ENCODE measurements at places on chromosomes 7 and 10. TPM values are rescaled to one million over a fixed set of nuclear protein-coding genes. Genes with fewer than 3 reads are reported as not detected.
A peak's percentile ranks its signal among the peaks of the same experiment; 100 is the strongest.

- peaks cover 2% of the 10 kb centered on the region for H3K27me3 ChIP-seq
Observed at GRCh38 chr7:42883950-42884349, 27.9 kb downstream of the C7orf25 start.

Gene LIPN
- total RNA-seq, result not detected

GRCh38 chr7:127035203-127035849 is 217.4 kb downstream of the GRM8 start:
- H3K4me3 ChIP-seq, result no peak overlapping the region
- H3K27ac ChIP-seq, result no peak overlapping the region
- H3K4me1 ChIP-seq, result no peaks in the 10 kb centered on the region
- H3K36me3 ChIP-seq, result no peaks in the 10 kb centered on the region

Gene CD36
- not detected for total RNA-seq

- H3K27ac ChIP-seq, result no peak overlapping the region
- H3K36me3 ChIP-seq, result no peaks in the 10 kb centered on the region
- H3K4me3 ChIP-seq, result no peak overlapping the region
- no peaks in the 10 kb centered on the region for H3K27me3 ChIP-seq
- H3K4me1 ChIP-seq, result no peaks in the 10 kb centered on the region
- no peak for DNase-seq
Observed at GRCh38 chr10:83522881-83523386, 616.4 kb upstream of the GHITM start.

GRCh38 chr7:156005202-156005691 is 193.0 kb upstream of the SHH start:
- peaks cover 18% of the 10 kb centered on the region for H3K27me3 ChIP-seq
- DNase-seq, result no peak
- no peak overlapping the region for H3K27ac ChIP-seq

Gene AKR1B15
- not detected for total RNA-seq

Gene TMEM209
- total RNA-seq, result 57.0 TPM

DNA sequence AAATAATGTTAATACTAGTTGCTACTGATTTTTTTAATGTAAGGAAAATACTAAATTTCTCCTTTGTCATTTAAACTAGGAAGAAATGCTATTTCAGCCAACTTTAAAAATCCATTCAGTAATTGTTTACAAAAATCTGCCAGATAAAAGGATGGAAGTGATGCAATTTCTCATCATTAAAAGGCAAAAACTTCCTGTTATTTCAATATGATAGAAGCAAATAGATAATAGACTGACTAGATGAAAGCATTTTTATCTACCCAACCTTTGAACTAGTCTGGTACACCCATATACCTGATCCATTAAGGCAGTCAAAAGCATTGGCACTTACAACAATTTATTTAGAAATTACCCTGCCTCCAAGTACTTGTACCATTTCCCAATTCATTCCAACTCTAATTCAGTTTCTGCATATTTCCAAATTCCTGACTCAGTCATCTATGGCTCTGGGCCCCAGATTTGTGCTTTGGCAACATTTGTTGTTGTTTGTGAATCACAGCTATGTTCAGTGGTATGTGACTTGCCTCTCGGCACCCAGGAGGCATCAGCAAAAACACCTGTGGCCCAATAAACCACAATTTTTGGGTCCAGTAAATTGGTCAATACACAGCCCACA is 482.6 kb upstream of the SEMA3A start:
- no peaks in the 10 kb centered on the region for H3K27me3 ChIP-seq
- H3K36me3 ChIP-seq, result no peaks in the 10 kb centered on the region
- H3K27ac ChIP-seq, result no peak overlapping the region
- DNase-seq, result no peak

GRCh38 chr7:23346316-23346715 is 47.2 kb downstream of the MALSU1 start:
- peaks cover 27% of the 10 kb centered on the region for H3K4me1 ChIP-seq
- H3K4me3 ChIP-seq, result peak overlapping the region; percentile 62
- H3K27me3 ChIP-seq, result no peaks in the 10 kb centered on the region
- DNase-seq, result no peak
- H3K27ac ChIP-seq, result peak overlapping the region; percentile 78

GRCh38 chr7:42181566-42181965 is 55.4 kb downstream of the GLI3 start:
- no peak overlapping the region for H3K4me3 ChIP-seq
- no peak for DNase-seq
- H3K27me3 ChIP-seq, result peaks cover 2% of the 10 kb centered on the region
- H3K4me1 ChIP-seq, result no peaks in the 10 kb centered on the region
- no peaks in the 10 kb centered on the region for H3K36me3 ChIP-seq

Gene MORN4
- 5.3 TPM for total RNA-seq

DNA sequence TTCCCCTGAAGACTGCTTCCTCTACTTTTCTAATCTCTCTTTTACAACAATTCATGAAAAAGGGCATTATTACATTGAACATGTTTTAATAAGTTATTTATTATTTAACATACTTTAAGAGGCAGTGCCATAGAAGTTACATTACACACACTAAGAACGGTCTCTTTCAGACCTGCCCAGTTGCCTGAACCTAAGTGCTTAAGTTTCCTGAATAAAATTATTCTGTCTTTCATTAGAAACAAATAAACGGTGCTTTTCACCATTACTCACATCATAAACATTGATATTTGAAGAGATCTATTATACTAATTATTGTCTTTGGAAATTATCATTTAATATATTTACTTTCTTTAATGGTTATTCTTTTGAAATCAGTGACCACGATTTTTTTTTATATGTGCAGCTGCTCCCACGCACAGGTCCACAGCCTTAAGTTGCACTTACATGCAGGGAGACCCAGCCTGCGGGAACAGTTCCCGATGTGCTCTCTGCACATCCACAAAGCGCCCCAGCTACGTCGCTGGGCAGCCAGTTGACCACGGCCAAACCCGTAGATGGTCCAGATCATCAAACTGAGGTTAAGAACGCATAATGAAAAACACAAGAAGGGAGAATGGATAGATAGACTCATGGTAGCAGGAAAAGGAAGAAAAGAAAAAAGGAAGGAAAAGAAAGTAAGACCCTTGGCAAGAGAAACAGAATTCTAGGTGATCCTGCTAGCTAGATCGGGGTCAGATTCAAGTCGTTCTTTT is 437.0 kb upstream of the MGMT start:
- H3K27ac ChIP-seq, result no peak overlapping the region
- no peak for DNase-seq
- no peaks in the 10 kb centered on the region for H3K36me3 ChIP-seq
- H3K4me1 ChIP-seq, result peaks cover 6% of the 10 kb centered on the region
- H3K4me3 ChIP-seq, result no peak overlapping the region

DNA sequence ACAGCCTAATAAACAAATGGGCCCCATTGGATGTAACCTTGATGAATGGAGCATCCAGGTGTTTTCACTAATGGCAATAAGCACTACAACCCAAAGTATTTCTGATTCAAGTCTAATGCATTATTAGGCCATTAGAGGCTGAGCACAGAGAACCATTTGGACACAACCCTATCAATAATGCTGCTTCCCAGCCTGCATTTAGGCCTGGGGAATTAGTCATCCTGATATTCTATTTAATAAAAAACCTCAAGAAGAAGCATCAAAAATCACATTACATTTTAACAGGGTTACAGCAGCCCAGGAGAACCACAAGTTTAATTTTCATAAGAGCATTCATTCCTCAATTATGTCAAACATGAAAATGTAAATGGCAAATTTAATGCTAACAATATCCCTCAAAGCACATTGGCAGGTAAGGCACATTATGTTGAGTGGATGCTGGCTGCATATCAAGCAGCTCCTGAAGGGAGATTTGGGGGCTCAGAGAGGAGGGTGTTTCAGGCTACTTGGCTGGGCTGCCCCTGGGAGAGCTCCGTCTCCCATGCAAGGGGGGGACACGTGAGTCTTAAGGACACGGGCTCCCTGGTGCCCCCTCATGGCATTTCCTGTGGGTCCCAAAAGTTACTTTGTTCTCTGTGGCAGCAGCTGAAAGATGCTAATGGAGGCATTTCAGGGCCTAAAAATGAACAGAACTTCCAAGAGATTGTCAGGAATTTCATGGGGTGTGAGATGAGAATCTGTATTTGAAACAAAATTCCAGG is 143.4 kb downstream of the HERPUD2 start:
- H3K36me3 ChIP-seq, result no peaks in the 10 kb centered on the region
- no peaks in the 10 kb centered on the region for H3K4me1 ChIP-seq
- H3K4me3 ChIP-seq, result no peak overlapping the region
- DNase-seq, result no peak

Gene PTN
- not detected for total RNA-seq

- no peak for DNase-seq
- H3K4me1 ChIP-seq, result no peaks in the 10 kb centered on the region
- no peaks in the 10 kb centered on the region for H3K27me3 ChIP-seq
Observed at GRCh38 chr10:128471151-128471550, 344.9 kb upstream of the MKI67 start.

Gene OR2A12
- total RNA-seq, result not detected

DNA sequence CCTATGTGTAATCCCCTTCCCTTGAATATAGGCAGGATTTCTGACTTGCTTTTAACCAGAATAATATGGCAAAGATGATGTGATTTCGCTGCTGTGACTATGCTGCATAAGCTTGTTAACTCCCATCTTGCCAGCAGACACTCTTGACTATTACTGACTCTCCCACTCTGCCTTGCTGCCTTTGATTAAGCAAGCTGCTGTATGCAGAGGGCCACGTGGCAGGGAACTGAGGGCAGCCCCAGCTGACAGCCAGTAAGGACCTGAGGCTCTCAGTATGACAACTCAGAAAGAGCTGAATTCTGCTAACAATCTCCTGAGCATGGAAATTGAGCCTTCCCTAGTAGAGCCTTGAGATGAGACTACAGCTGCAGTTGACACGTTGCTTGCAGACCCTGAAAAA is 279.4 kb upstream of the CACNA2D1 start:
- H3K4me3 ChIP-seq, result no peak overlapping the region
- H3K36me3 ChIP-seq, result no peaks in the 10 kb centered on the region
- no peak overlapping the region for H3K27ac ChIP-seq
- no peaks in the 10 kb centered on the region for H3K27me3 ChIP-seq
- DNase-seq, result no peak
- H3K4me1 ChIP-seq, result no peaks in the 10 kb centered on the region

DNA sequence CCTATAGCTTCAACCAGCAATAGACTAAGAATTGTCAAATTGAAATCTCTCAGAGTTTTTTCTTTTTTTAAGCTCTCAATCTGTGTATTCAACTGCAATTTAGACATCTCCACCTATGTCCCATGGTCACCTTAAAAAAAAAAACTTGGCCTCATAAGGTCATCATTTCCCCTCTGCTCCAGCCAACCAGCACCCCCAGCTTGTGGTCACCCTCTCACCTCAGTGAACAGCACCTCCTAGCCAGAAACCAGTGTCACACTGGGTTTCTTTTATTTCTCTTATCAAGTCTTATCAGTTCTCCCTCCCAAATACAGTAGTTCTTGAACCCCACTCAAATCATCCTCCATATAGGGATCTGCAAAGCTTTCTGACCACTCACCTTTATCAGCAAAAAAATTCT is 4.0 kb downstream of the ITGB1 start:
- H3K36me3 ChIP-seq, result no peaks in the 10 kb centered on the region
- no peaks in the 10 kb centered on the region for H3K27me3 ChIP-seq
- H3K4me3 ChIP-seq, result peak overlapping the region; percentile 37
- peaks cover 62% of the 10 kb centered on the region for H3K4me1 ChIP-seq
- DNase-seq, result peak; percentile 6

GRCh38 chr7:22640269-22640668 is 86.7 kb upstream of the IL6 start:
- no peak overlapping the region for H3K4me3 ChIP-seq
- no peak overlapping the region for H3K27ac ChIP-seq
- H3K36me3 ChIP-seq, result peaks cover 4% of the 10 kb centered on the region
- peak; percentile 69 for DNase-seq
- peaks cover 22% of the 10 kb centered on the region for H3K4me1 ChIP-seq

DNA sequence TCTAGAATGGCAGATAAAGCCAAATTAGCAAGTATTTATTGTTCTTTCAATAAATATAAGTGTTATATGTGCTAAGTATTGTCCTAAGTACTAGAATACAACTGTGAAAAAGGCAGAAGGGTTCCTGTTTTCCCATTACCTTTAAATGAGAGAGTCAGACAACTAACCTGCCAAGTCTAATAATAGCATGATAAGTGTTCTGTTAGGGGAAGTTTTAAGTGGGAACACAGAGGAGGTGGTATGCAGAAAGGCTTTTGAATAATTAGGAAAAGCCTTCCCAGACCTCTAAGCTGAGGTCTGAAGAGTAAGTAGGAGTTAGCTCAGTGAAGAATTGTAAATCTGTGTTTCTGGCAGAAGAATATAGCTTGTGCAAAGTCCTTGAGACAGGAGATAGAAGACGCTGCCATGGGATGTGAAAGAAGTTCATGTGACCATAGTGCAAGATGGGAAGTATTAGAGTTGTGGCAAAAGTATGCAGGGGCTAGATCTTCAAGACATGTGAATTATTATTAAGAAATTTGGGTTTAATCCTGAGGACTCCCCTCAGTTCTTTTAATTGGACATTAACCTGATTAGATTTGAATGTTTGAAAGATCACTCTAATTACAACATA is 12.5 kb downstream of the SHOC2 start:
- H3K27ac ChIP-seq, result no peak overlapping the region
- no peak overlapping the region for H3K4me3 ChIP-seq
- peaks cover 34% of the 10 kb centered on the region for H3K4me1 ChIP-seq
- DNase-seq, result no peak

Gene PKD2L1
- not detected for total RNA-seq

GRCh38 chr7:99563650-99564049 is 5.2 kb downstream of the ZNF655 start:
- peaks cover 41% of the 10 kb centered on the region for H3K4me1 ChIP-seq
- peaks cover 53% of the 10 kb centered on the region for H3K36me3 ChIP-seq
- H3K27me3 ChIP-seq, result no peaks in the 10 kb centered on the region
- DNase-seq, result no peak

DNA sequence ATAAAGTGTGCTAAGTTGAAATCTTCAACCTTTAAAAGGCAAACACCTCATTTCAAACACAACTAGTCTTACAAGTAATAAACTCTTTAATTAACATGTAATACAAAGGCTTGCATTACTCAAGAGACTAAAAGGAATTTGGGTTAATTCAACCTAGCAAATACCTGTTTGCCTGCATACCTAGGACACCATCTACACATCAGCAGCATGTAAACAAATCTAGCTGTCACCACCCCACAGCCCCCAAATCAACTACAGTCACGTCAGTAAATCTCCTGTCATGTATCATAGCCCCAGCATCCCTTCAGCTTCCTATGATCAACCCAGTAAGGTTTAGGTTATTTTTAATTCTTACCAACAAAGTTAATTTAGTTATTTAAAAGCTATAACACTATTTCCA is 33.5 kb downstream of the ZNF800 start:
- DNase-seq, result no peak
- H3K27ac ChIP-seq, result no peak overlapping the region
- H3K27me3 ChIP-seq, result no peaks in the 10 kb centered on the region
- H3K4me1 ChIP-seq, result peaks cover 4% of the 10 kb centered on the region

Gene MYL10
- not detected for total RNA-seq

GRCh38 chr7:31583942-31584341 is 70.1 kb downstream of the ITPRID1 start:
- no peak for DNase-seq
- H3K36me3 ChIP-seq, result no peaks in the 10 kb centered on the region
- no peaks in the 10 kb centered on the region for H3K4me1 ChIP-seq
- H3K27me3 ChIP-seq, result no peaks in the 10 kb centered on the region
- H3K4me3 ChIP-seq, result no peak overlapping the region
- H3K27ac ChIP-seq, result no peak overlapping the region
